ENCODE measurements at places on chromosomes 7 and 10. TPM values are rescaled to one million over a fixed set of nuclear protein-coding genes. Genes with fewer than 3 reads are reported as not detected.

DNA sequence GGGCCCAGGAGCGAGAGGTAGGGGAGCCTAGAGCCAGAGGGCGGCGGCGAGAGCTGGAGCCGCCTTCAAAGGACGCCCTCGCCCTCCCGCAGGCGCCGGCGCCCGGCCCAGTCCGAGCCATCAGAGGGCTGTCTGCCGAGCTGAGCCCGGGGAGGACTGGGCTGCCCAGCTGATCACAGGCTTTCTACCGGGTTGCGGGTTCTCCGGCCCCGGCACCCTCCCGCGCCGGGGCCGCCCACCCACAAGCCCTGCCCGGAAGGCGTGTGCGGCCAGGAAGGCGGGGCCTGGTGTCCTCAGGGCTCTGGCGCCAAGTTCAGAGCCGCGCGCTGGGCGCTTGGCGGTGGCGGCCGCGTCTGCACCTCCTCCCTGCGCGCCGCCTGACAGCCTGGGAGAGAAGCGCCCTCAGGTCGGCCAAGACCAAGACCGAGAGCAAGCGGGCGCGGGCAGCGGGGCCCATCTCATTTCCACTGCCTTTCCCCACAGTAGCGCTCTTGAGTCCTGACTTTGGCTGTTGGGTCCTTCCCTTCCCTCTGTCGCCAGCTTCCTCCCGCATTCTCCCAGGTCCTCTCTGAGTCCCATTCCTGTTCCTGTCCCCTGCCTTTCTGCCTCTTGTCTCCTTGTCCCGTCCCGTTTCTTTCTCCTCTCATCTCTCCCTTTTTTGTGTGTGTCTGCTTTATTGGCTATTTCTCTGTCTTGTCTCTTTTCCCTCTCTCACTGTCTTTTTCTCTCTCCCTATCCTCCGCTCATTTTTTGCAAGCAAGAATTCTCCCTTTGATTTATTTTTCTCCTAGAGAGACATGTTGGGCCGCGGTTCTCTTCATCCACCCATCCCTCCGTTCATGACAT lies 60.6 kb upstream of the MSMB start:
- no peak for DNase-seq

CPVL gene
- total RNA-seq = 18.2 TPM

- DNase-seq = no peak
These were observed 233.0 kb upstream of the MKLN1 start for GRCh38 chr7:131094685-131095084.

- no peak for DNase-seq
These were observed 219.5 kb upstream of the NRP1 start for GRCh38 chr10:33553748-33554571.

DNA sequence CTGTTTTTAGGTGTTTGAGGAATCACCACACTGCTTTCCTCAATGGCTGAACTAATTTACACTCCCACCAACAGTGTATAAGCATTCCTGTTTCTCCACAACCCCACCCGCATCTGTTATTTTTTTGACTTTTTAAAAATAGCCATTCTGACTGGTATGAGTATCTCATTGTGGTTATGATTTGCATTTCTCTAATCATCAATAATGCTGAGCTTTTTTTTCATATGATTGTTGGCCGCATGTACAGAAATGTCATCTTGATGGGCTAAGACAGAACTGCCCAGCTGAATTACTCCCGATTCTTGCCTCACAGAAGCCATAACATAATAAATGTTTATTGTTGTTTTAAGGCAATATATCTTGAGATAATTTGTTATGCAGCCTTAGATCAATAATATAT lies 93.1 kb upstream of the DKK1 start:
- no peak for DNase-seq

FAM131B gene
- 4.2 TPM for total RNA-seq

DNA sequence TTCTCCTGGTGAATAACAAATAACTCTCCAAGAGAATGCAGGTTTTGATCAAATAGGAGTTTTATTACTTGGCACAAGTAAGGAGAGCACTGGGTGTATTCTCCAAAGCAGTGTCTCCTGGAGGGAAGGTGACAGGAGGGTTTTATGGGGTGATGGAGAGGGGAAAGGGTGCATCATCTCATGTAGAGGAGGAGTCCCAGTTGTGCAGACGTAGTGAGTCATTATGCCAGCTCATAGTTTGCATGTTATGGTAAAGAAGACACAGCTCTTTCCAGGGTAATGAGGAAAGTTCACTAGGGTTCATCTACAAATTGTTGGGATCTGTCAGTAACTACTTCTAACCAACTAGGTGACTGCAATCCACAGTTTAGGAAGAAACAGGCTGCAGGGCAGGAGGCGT lies 347.9 kb upstream of the MEOX2 start:
- no peak for DNase-seq

GRCh38 chr7:4768597-4769569 lies 6.5 kb upstream of the AP5Z1 start:
- DNase-seq = no peak

FEZF1 gene
- total RNA-seq = not detected
